Adipocyte (in vitro differentiated cells): ENCODE measurements at places on chromosomes 13 and 19.
A peak's percentile ranks its signal among the peaks of the same experiment; 100 is the strongest.

- DNase-seq: no peak
Measured at GRCh38 chr19:29056535-29056934, 156.4 kb downstream of the UQCRFS1 start.

DNA sequence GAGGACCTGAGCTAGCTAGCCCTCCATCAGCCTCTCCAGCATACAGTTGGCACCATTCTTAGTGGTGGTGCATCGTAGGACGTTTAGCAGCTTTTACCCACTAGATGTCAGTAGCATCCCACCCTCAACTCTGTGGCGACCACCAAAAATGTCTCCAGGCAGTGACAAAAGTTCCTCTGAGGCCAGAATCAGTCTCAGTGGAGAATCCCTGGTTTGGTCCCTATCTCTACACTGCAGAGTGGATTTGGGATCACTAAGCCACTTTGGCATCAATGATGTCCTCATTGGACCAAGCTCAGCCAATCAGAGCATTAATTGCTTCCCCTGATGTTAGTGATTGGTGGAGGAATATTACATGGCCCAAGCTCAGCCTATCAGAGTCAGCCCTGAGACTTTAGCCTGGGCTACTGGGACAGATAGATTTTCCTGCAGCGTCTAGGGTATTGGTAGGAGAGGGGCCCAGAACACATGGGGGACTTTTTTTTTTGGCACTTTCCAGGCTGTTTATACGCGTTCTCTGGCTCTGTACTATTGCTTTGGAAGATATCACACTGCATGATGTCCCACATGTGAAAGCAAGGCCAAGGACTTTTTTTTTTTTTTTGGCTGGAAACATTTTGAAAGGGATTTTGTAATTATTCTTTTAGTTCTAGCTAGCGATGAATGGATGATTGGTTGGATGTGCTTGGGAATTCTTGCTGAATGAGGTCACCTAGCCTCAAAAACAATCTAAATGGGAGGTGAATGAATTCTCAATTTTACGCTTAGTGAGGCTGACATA lies 7.0 kb downstream of the TMEM221 start:
- DNase-seq: peak; percentile 46

DNA sequence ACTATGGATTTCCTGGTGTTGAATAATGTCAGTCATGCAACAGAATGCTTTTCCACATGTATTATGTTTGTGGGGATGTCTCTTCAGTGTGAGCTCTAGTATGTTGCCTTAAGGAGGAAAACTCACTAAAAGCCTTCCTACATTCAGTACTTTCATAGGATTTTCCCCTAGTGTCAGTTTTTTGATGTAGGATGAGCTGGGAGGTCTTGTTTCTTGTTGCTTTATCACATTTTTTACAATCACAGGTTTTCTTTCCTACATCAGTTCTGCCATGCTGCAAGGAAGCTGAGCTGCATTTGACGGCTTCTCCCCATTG lies 8.5 kb upstream of the USP29 start:
- no peak for DNase-seq

- peak; percentile 85 for DNase-seq
Measured at GRCh38 chr13:35157143-35157755, 215.2 kb downstream of the NBEA start.

GRCh38 chr19:17741456-17741855 lies 9.8 kb upstream of the FCHO1 start:
- DNase-seq: no peak

DNA sequence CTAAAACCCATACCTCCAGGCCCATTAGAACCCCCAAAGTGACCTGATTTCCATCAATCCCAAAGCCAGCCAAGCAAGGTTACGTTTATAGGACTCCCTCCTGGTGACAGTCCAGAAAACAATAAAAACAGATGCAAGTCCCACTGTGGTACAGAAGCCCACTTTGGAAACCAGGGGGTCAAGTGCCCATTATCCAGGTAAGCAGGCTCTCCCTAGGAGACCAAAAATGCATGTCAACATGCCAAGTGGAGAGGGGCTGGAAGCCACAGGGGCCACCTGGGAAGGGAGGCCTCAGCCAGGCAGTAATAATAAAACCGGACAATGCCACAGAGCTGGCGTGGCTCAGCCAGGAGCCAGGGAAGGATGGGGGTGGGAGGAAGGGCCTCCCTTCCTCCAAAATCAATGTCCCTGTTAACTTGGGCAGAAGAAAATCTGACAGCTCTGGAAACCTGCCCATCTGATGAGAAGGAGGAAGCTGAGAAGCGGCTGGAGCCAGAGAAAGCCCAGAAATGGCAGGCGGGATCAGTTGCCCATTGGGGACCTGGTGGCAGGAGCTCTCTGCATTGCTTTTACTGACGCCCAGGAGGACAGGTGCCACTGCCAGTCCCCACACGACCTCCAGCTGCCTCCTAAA lies 160.4 kb downstream of the ZIC5 start:
- DNase-seq: no peak

GRCh38 chr19:14516048-14516534 lies 2.1 kb downstream of the DNAJB1 start:
- no peak for DNase-seq

- no peak for DNase-seq
Measured at GRCh38 chr13:103523858-103524257, 457.6 kb upstream of the SLC10A2 start.

DNA sequence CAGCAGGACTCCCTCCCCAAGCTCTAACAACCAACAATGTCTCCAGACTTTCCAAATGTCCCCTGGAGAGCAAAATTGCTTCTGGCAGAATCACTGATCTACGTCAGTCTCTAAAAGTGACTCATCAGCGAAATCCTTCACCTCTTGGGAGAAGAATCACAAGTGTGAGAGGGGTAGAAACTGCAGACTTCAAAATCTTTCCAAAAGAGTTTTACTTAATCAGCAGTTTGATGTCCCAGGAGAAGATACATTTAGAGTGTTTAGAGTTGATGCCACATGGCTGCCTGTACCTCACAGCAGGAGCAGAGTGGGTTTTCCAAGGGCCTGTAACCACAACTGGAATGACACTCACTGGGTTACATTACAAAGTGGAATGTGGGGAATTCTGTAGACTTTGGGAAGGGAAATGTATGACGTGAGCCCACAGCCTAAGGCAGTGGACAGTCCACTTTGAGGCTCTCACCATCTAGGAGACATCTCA lies 6.2 kb upstream of the CEACAM5 start:
- DNase-seq: peak; percentile 2

- DNase-seq: no peak
Measured at GRCh38 chr13:39099231-39099630, 61.0 kb downstream of the NHLRC3 start.

DNA sequence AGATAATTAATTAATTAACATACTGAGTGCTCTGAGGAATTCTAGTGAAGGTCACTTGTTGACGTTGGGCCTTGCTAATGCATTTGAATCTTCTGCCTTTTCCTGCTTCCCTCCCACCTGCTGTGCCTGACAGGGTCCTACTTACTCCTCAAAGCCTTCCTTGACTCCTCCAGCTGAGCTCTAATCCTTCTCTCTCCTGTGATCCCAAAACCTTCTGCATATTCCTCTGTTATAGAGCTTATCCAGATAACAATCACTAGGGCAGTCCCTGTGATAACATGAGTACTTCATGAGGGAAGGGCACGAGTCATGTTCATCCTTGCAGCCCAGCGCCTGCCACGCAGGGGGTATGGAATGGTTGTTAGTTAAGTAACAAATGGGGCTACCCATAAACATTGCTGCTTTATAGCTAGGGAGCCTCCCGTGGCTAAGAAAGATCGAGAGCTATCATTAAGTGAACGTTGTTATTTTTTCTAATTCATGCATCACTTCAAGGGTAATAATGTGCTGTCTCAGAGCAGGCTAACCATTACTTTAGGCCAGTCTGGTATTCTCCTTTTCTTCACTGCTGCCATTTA lies 19.1 kb upstream of the SPATA13 start:
- no peak for DNase-seq

DNA sequence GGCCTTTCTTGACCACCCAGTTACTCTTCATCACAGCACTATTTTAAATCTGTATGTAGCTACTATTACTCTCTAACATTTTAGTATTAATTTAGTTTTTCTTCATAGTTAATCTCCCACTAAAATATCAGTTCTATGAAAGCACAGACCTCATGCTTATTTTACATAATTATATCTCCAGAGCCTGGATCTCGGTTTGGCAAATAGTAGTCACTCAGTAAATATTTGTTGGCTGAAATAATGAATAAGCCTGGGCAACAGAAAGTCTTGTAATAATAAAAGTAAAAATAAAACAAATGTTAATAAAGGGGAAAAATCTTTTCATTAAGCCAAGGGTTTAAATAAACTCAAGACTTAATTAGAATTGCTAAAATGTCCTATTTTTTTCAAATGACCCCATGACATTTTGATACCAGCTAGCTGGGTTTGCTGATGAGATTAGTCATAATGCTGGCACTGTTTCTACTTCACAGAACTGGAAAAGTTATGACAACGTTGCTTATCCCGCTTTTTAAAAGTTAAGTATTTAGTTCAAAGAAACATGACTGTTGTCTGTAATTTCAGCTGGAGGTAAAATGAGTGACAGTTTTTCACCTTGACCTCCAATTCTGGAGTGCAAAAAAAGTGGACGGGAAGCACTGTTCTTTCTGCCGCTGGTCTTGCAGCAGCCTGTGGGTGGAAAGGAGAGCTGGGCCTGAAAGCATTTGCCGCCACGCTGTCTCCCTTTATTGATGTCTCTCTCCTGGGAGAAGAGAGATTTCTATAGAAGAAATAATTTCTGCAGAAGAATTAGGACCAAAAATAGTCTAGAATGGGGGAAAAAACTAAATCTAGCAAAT lies 85.2 kb upstream of the SPATA13 start:
- no peak for DNase-seq

GRCh38 chr19:53646144-53646543 lies 14.3 kb downstream of the DPRX start:
- DNase-seq: no peak

- DNase-seq: no peak
Measured at GRCh38 chr19:8333767-8334457, 9.2 kb downstream of the KANK3 start.

DNA sequence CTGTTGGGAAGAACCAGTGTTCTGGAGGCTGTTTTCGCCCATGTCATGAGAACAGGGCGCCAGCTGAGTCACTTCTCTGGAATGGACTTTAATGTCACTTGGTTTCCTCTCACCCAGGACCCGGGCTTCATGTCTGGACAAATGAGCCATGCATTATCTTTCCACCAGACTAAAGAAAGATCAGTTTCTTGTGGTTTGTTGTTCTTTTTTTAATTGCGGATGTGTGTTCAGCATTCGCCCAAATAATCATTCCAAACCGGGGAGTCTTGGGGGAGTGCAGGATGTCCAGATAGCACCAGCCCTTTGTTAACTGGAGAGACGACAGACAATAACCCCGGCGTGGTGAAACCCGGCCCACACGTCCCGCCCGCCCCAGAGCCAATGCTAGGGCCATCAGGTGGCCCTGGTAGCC lies 102.5 kb downstream of the COL4A2 start:
- no peak for DNase-seq

GRCh38 chr13:46265292-46265691 lies 53.6 kb downstream of the LRRC63 start:
- no peak for DNase-seq

DNA sequence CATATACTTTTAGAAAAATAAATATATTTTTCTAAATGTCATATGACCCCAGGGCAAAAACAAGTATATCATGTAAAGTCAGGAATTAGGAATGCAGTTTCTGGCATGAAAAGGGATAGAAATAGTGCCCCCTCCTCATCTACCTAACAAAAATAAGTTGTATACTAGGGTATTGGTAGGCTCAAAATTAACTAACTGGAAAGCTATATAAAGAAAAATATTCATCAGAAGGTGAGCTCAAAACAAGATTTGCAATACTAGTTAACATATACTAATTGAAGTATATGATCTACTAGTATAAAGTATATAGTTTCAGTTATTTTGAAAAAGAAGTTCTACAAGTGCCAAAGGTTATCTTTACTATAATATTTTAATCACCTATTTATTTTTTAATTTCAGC lies 200.2 kb downstream of the GPC5 start:
- DNase-seq: no peak

GRCh38 chr13:102729560-102730270 lies 34.9 kb upstream of the METTL21C start:
- peak; percentile 78 for DNase-seq

DNA sequence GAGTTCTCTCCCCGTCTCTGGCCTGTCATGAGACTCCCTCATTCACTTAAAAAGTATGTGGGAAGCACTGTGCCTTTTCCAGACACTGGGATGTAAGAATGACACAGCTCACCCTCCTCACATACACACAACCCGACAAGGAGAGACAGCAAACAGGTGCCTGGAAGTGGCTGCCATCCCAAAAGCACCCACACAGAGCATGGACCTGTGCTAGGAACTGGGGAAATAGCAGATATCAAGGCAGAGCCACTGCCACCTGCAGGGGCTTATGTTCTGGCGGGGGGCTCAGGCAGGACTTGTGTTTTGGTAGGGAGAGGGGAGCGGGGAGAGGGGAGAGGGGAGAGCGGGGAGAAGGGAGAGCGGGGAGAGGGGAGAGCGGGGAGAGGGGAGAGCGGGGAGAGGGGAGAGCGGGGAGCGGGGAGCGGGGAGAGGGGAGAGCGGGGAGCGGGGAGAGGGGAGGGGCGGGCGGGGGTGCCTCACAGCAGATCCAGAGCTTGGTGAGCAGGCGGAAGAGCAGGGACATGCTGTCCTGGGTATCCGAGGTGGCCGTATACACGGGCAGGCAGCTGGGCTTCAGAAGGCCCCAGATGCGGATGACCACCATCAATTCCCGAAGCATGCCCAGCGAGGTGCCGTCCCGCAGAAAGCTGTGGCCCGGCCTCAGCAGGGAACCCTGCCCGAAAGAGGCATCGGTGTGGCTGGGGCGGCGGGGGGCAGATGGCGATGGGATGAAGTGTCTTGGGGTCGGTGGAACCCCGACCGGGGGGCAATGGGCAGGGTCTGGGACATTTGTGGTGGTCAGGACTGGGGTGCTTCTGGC lies 12.2 kb downstream of the CFD start:
- DNase-seq: peak; percentile 45

GRCh38 chr19:7251494-7251893 lies 42.7 kb downstream of the INSR start:
- DNase-seq: no peak

DNA sequence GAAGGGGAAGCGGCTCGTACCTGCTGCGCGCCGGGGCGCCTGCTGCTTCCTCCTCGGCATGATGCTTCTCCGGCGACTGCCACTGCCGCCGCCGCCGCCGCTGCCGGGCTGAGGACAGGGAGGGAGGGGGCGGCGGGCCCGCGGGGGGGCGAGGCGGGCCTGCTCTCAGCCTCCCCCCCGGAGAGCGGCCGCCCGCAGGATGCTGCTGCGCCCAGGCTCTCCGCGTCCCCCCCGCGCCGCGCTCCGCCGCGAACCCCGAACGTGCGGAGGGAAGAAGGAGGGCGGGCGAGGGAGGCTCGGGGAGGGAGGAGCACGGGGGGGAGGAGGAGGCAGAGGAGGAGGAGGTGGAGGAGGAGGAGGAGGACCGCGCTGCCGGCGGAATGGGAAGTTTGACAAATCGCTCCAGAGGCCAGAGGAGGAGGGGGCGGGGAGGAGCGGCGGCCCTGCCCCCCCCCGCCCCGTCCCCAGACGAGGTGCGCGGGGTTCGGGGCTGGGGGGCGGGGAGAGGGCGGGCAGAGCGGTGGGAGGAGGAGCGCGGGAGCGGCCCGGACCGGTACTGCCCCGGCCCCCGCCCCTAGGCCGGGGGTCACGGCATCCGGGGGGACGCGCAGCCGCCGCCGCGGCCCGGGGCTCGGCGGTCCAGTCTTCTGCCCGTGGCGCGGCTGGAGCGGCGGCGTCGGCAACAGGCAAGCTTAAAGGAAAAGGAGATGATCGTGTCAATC lies at the start of gene TSHZ3:
Gene TSHZ3 (minus strand): TSS at position 277 of the 722 bp plus-strand sequence. CDS start 217 bp downstream, at position 60.
- peak; percentile 83 for DNase-seq
